RPMI8226 (cell line): ENCODE measurements at places on chromosomes 7 and 10.

- DNase-seq, result no peak
These were observed 36.0 kb upstream of the RBM20 start for GRCh38 chr10:110608087-110608486.

GRCh38 chr7:155296788-155297516, 726 bp upstream of the INSIG1 start:
- peak; percentile 92 for DNase-seq

- DNase-seq, result no peak
These were observed 252.1 kb downstream of the GLI3 start for GRCh38 chr7:41984888-41985287.

DNA sequence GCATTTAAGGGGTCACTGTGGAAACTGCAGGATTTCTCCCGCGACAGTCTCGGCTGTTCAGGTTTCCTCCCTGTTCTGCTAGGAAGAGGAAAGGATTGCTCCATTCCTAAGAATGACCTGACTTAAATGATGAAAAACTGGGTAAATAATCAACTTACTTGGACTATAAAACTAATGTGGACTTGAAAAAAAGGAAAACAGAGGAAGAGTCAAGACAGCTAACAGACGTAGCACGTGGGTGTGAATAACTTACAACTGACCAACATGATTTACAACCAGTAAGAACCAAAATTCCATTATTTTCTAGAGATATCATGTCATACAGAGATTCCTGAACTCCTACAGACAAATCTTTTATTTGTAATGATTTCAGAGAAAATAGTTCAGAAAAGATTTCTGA, 93.8 kb downstream of the ADAM12 start:
- DNase-seq, result no peak

GRCh38 chr10:47021850-47022249, 110.6 kb downstream of the PTPN20 start:
- DNase-seq, result peak; percentile 10

DNA sequence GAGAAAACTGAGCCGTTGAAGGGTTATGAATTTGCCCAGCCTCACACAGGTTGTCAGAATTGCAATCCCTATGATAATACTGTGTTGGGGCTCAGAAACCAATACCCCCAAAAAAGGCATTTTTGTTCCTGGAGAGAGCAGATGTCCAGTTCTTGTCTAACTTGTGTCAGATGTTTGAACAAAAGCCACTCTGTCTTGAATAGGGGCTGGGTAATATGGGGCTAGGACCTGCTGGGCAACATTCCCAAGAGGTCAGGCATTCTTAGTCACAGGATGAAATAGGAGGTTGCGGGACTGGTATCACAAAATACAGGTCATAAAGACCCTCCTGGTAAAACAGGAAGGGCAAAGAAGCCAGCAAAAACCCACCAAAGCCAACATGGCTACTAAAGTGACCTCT, 482.1 kb downstream of the IPMK start:
- no peak for DNase-seq

- no peak for DNase-seq
These were observed 75.8 kb downstream of the CALN1 start for GRCh38 chr7:72336382-72336631.

GRCh38 chr10:63780101-63780500, 258.9 kb downstream of the REEP3 start:
- no peak for DNase-seq

- no peak for DNase-seq
These were observed 146.2 kb downstream of the ARHGAP22 start for GRCh38 chr10:48458662-48459048.
